Hepatic stellate cell (primary cell): ENCODE measurements at places on chromosomes 7 and 10.

GRCh38 chr10:124688889-124689670, 55.1 kb downstream of the FAM53B start:
- DNase-seq = no peak

DNA sequence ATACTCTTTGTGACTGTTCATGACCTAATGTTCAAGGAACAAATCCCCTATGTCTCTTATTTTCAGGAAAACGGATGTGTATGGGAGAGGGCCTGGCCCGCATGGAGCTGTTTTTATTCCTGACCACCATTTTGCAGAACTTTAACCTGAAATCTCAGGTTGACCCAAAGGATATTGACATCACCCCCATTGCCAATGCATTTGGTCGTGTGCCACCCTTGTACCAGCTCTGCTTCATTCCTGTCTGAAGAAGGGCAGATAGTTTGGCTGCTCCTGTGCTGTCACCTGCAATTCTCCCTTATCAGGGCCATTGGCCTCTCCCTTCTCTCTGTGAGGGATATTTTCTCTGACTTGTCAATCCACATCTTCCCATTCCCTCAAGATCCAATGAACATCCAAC, 27.3 kb upstream of the CYP2C19 start:
- no peak for DNase-seq

- DNase-seq = peak; percentile 36
Observed at GRCh38 chr7:111835066-111835465, 272.8 kb upstream of the IMMP2L start.

- DNase-seq = no peak
Observed at GRCh38 chr10:24681572-24682088, 42.1 kb downstream of the ARHGAP21 start.

DNA sequence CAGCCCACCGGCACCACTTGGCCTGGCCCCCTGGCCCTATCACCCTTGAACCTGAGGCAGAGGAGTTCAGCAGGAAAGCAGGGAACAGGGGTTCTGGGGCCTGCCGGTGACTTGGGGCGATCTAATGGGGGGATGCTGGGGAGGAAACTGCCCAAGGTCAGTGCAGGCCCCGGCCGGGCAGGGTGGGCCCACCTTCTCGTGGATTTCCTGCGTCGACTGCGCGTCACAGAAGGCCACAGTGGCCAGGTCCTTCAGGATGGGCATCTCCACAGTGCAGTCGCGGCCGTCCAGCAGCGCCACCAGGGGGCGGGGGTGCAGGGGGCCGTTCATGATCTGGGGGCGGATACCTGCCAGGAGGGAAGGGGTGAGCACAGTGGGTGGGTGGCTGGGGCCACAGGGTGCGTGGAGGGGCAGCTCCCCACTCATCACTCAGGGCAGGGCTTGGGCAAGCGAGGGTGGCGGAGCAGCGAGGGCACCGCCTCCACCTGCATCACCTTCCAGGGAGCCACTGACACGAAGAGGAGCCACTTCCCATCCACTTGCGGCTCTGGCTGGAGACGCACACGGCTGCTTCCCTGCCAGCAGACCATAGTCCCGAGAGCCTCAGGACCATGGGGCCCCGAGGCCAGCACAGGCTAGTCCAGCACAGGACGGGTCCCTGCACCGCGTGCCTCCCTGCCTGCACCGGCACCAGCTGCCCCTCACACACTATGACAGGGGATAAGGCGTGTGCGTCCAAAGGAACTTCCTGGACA, 61.4 kb downstream of the ZRANB1 start:
- DNase-seq = no peak

GRCh38 chr7:91949221-91950009, 8.8 kb downstream of the AKAP9 start:
- no peak for DNase-seq

DNA sequence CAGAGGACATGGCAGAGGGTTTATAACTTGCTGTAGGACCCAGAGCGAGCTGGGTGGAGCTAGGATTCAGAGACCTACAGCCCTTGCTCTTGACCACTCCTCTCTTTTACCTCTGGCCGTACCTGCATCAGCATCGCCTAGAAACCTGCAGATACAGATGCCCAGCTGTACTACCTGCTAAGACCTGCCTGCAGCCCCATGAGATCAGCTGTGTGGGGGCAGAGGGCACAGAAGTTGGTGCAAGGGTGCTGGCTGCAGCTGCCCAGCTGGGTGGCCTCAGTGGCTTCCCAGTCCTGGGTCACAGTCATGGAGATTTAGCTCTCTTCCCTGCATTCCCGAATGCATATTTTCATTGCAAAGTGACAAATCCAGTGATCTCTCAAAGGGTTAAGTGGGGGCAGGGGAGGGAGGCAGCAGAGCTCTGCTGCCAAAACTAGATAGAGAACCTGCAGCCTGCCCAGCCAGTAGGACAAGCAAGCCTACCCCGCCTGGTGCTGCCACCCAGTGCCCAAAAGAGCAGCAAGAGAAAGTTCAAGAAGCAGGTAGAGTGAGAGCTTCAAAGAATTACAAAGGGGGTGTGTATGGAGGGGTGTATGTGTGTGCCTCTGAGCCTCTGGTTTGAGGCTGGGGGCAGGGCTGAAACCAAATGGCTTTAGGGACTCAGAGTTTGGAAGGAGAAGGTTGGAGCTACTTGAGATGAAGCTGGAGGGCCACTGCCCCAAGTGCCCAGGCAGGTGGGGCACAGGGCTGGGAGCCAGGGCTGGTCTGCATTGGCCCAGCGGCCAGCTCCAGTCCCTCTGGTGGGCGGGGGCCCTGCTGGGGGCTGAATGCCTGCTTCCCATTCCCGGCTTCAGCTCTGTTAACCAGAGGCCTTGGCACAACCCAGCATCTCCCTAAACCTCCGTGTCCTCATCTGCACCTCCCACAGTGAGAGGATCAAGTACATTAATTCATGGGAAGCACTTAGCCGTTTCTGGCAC, 6.9 kb downstream of the FAM241B start:
- no peak for DNase-seq

DNA sequence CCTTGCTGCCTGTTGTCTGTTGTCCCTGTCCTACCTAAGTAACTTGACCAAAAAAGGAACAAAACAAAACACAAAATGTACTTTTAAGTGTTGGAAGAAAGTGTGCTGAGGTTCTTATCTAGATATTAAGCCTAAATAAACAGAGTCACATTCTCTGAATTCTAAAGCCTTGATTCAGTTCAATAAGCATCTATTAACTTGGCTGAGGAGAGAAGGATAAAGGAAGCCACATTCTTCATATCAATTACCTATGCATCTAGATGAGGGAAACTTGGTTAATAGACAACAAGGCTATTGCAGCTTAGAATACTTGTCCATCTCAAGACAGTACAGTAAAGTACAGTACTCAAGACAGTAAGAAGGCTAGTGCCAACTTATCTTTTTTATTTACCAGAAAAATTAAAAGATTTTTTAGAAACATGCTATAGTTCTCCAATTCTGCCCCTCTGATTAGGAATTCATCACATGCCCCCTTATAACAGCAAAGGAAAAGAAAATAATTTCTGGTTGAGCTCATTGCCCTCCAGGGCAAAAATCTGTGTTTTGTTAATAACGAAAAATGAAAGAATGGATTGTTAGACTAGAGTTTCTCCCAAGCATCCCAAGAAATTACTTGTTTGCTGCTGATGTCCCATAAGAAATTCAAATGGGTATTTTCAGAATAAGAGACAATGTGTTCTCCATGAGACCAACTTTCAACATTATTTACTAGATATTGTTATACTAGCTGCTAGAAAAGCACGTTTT, 546.5 kb upstream of the SEMA3D start:
- DNase-seq = no peak

DNA sequence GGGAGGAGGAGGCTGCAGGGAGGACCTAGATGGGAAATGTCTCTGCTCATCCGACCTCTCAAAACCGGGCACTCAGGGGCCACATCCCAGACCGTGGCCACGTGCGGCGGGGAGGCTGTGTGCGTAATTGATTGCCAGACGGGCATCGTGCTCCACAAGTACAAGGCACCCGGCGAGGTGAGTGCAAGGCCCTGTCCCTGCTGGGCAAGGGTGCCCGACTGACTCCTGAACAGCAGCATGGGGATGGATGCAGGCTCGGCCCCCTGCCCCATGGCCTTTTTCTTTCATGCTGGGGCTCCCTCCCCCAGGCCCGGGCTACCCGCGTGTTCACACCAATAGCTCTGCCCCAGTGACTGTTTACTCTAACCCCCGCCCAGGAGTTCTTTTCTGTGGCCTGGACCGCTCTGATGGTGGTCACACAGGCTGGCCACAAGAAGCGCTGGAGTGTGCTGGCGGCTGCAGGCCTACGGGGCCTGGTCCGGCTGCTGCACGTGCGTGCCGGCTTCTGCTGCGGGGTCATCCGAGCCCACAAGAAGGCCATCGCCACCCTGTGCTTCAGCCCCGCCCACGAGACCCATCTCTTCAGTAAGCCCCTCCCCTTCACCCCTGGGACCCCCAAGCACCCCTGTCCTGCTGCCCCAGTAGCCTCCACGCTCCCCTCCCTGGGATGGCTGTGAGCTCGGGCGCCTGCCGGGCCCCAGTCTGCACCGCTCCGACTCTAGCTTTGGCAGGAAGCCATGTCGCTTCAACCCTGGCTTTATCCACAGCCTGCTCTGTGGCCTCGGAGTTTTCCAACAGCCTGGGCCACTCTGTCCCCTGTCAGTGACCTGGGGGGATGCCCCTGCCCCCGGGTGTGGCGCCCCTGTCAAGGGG, 3.9 kb downstream of the LRWD1 start:
- no peak for DNase-seq

GRCh38 chr7:73981933-73982332, 46.0 kb upstream of the ELN start:
- DNase-seq = no peak
